Activated T-cell treated with anti-CD3 and anti-CD28 coated beads, Interleukin-2, amount 50 U/mL, for 4 hours (primary cell): ENCODE measurements at places on chromosomes 16 and 17.

DNA sequence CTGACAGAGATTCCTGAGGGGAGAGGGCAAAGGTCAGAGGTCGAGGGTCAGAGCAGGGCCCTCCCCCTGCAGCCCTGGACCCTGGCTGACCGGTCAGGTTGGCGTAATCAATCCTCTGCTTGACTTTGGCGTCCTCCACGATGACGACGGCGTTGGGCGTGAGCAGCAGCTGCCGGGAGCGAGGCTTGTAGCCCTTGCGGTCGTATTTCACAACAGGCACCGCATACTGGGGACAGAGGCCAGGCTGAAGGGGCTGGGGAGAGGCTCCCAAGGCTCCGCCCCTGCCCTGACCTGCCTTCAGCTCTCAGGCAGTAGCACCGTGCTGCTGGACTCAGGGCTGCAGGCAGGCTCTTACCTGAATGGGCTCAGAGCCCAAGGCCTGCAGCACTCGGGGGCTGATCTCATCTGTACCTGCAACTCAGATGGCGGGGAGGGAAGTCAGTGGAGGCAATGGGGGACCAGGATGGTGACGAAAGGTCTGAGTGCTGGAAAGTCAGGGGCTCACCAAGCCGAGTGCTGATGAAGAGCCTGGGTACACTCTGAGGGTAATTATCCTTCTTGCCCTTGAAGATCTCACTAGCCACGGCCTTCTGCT is 12.0 kb upstream of the CRK start:
- no peak for DNase-seq

DNA sequence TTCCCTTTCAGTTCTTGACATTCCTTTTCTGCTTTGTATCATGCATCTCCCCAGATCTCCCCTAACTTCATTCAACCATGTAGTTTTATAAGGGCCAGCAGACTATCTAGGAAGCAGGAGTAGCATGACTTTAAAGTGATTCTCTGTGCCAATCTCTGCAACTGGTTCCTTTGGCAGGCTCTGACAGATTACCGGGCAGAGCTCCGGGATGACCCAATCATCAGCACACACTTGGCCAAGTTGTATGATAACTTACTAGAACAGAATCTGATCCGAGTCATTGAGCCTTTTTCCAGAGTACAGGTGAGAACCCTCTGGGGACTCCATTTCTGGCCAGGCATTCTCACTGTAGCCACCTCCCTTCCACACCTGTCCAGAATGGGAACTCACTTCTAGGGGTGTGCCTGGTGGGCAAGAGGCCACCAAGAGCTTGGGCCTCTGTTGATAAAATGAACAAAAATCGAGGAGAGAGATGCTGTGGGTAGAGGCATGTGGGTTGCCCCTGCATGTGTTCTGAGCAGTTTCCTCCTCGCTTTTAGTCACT is 7.6 kb upstream of the CDK5R1 start:
- DNase-seq, result no peak

DNA sequence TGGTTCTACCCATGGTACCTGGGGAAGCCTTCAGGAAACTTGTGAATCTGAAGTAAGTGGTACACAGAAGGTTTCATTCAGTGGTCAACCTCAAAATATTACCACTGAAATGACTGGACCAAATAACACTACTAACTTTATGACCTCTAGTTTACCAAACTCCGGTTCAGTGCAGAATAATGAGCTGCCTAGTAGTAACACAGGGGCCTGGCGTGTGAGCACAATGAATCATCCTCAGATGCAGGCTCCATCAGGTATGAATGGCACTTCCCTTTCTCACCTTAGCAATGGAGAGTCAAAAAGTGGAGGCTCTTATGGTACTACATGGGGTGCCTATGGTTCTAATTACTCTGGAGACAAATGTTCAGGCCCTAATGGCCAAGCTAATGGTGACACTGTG is 55.9 kb upstream of the SLC5A11 start:
- no peak for DNase-seq

- DNase-seq, result no peak
Observed at GRCh38 chr17:45224671-45225050, 3.0 kb downstream of the FMNL1 start.

GRCh38 chr17:5110816-5111215 is 862 bp downstream of the ZNF232 start:
- DNase-seq, result no peak

- peak; percentile 3 for DNase-seq
Observed at GRCh38 chr17:81710514-81711308, 1.4 kb upstream of the SLC25A10 start.

- no peak for DNase-seq
Observed at GRCh38 chr16:48330189-48330840, 54.9 kb downstream of the SIAH1 start.

DNA sequence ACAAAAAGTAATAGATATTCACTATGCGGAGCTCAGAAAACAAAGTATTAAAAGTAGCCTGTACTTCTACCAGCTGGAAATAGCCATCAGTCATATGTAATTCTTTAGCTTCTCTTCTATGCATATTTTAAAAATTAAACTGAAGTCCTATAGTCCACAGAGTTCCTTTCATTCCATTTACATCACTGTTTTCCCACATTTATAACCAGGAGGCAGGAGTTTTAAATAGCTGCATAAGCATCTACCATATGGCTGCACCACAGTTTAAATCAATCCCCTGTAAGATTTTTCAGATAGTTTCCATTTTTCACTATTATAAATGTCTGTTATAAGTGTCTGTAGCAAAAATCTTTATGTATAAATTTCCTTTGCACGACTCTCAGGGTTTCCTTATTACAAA is 45.1 kb downstream of the ZFHX3 start:
- DNase-seq, result no peak

DNA sequence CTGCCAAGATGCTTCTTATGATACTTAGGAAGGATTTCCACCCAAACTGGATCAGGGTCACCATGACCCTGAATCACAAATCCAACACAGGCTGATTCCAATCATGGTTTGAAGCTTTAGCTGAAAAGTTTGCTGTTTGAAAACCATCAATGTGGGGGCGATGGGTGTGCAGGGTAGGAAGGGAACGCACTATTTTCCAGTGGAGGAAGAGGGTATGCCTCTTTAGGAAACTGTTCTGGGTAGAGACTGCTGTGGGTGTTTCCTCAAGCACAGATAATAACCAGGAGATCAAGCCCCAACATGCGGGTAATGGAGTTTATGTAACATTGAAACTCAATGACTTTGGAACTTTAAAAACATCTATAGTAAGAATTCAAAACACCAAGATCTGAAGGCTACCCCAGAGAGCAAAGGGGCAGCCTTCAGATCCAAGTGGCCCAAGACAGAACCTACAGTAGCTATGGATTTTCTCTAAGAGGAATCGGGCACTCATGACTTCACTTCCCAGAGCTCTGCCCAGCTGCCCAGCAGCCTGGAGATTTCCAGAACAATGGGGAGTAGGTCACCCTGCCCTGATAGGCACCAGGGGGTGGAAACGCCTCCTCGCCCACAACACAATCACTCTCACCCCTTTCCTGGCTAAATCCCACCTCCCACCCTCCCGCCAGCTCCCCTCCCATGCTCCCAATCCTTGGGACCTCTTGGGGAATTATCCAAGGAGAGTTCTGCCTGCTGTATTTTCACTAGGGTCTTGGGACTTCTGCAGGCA is 22.8 kb downstream of the TRIM25 start:
- no peak for DNase-seq

DNA sequence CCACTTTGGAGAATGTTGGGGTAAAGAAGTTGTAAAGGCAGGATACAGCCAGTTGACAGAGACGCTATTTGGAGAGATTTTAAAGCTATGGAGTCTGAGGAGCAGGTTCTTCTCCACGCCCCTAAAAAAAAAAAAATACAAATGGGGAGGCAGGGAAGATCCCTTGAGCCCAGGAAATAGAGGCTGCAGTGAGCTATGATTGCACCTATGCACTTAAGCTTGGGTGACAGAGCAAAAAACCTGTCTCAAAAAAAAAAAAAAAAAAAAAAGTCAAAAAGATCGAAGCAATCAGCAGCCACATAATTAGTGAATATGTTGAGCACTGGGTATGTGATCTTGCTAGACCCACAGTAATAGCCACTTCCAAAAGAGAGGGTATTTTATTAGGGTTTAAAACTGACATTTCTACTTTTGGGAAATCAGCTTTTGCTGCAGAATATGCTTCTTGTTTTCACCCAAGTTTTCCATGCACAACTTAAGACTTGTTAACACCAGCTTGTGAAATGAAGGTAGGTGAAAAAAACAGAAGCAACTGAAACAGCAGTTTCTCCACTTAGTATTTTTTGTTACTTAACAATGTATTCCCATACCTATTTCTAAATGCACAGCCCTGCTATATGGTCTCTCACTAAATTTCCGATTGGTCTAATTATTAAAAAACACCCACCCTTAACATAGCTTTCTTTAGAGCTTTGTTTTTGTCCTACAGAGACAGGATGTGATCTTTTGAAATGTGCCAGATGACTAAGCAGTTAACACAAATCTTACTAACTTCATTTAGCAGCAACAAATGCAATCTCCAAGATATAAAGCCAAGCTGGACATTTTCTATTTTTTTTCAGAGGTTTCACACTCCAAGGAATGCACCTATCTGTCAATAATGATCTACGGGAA is 2.5 kb upstream of the ARL6IP1 start:
- DNase-seq, result no peak

- no peak for DNase-seq
Observed at GRCh38 chr16:75248142-75248535, 3.3 kb downstream of the BCAR1 start.

DNA sequence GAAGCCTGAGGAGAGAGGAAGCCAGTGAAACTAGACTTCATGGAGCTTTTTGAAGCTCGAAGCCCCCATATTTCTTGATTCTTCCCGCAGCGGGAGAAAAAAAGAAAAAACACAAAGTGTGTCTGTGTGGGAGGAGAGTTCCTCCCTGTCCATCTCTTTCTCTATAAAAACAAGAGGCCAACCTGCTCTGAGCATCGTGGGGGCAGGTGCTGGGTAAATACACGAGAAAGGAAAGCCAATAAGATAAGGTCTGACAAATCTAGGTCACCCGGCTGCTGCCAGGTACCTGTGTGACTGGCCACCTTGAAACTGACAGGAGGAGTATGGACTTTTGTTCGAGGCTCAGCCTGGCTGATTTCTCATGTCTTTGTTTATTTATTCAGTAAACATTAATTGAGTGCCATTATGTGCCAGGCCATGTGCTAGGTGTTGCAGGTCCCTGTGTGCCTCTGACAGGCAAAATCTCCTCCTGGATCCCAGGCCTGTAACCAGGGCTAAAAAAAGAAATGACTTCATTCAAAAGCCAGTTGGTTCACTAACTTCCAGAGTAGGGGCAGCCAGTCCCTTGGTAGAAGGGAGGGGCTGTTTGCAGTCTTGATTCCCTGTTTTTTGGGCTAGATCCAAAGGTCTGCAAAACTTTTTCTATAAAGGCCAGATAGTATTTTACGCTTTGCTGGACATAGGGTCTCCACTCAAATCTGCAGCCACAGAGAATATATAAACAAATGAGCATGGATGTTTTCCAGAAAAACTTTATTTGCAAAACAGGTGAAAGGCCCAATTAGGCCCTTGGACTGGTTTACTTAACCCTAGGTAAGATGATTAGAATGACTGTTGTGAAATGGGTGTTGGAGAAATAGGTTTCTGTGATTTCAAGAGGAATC is 35.6 kb downstream of the YPEL2 start:
- no peak for DNase-seq

DNA sequence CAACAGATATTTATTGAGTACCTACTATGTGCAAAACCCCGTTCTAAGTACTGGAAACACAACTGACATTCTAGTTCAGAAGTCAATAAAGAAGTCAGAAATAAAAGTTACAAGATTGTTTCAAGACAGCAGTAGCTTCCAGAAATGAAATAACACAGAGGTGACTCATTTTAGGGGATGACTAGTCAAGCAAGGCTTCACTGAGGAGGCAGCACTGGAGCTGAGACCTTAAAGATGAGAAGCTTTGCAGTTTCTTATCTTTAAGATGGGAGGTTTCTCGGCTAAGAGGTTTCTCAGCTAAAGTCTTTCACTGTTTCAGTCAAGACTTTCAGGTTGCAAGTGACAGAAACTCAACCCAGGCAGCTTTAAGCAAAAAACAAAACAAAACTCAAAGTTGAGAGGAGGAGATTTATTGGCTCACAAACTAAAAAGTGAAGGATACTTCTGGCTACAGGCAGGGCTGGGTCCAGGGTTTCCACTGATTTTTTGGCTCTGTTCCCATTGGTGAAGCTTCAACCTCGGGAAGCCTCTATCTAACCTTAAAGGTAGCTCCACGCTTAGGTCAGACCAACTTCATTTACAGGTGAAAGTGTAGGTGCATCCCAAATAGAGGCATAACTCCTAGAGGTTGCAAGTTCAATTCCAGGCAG is 7.4 kb upstream of the MMP2 start:
- no peak for DNase-seq

- no peak for DNase-seq
Observed at GRCh38 chr17:17021194-17021863, 20.9 kb upstream of the MPRIP start.

DNA sequence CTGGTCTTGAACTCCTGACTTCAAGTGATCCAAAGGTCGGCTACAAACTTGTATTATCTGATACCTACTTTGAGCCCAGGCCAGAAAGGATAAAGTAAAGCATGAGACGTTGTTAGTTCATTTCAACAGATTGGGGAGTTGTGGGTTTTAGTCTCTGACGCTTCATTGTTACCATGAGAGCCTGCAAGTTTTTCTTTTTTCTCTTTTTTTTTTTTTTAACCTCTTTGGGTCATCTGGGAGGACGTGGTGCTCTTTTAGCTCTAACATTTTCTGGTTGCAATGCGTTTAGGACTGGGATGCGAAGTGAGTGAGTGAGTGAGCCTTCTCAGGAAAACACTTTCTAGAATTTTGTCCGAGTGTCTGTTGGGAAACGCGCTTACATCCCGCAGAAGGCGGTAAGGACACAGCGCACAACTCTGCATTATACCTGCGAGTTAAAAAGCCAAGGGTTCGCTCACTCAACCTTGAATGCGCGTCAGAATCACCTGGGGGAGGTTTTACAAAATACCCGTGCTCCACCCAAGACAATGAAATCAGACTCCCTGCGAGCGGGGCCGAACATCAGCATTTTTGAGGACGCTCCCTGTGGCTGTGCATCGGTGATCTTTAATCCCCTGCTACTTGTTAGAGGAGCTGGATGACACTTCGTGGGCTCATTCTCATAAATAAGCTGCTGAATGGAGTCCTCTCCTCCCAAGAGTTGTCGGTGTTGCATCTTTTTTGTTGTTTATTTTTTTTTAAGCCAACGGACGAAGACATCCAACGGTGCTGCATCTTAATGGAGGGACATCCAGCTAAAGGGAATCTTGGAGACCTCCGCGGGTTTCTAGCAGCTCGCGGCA is 629 bp upstream of the RNF135 start:
- peak; percentile 9 for DNase-seq

GRCh38 chr16:68086336-68086841 is 1.2 kb downstream of the NFATC3 start:
- no peak for DNase-seq
